ENCODE measurements at places on chromosomes 4 and X.

GRCh38 chr4:169201222-169202144 lies 69.3 kb downstream of the SH3RF1 start:
- no peak for ATAC-seq

- no peak for ATAC-seq
Observed at GRCh38 chrX:72365126-72365525, 59.4 kb upstream of the CITED1 start.

DNA sequence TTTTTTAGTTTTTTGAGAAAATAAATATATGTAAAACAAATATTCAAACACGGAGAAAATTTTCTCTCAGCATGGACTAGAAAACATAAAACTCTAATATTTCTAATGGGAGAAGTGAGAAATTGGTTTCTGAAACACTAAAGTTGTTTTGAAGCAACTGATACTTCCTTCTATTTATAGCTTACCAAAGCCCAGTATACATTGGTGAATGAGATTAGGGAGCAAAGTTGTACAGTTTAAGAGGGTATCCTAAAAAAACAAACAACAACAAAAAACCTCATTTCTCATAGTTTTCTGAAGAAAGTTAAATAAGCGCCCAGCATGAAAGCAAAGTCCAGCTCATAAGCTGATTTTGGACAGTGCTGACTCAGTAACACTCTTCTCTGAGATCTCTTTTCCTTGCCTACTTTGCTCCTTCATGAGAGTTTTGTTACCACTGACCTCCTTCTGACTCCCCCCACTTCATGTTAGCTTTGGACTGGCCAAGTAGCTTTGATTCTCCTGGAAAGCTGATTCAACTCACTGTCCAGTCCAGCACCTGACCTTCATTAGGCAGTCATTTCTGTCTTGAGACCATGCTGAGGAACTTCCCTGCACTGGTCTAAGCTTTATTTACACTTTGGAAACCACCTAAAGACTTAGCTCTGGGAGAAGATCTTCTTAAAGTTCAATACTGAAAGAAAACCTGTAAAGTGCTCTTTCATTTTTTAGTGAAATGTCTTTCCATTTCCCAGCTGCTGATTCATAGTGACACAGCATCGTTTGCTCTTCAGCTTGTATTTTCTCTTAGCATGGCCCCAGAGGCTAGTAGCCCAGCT lies 21.8 kb upstream of the P2RY10 start:
- peak; percentile 82 for ATAC-seq

GRCh38 chr4:17081179-17081578 lies 182.7 kb upstream of the LDB2 start:
- ATAC-seq, result no peak

- peak; percentile 66 for ATAC-seq
Observed at GRCh38 chrX:12973561-12974304, 1.2 kb upstream of the TMSB4X start.

GRCh38 chrX:124098089-124098488 lies 136.6 kb downstream of the STAG2 start:
- ATAC-seq, result no peak

- ATAC-seq, result no peak
Observed at GRCh38 chr4:11814758-11815157, 386.1 kb upstream of the HS3ST1 start.

- ATAC-seq, result no peak
Observed at GRCh38 chr4:24677909-24678308, 93.6 kb upstream of the DHX15 start.

GRCh38 chr4:112546476-112546875 lies 30.5 kb upstream of the NEUROG2 start:
- no peak for ATAC-seq

DNA sequence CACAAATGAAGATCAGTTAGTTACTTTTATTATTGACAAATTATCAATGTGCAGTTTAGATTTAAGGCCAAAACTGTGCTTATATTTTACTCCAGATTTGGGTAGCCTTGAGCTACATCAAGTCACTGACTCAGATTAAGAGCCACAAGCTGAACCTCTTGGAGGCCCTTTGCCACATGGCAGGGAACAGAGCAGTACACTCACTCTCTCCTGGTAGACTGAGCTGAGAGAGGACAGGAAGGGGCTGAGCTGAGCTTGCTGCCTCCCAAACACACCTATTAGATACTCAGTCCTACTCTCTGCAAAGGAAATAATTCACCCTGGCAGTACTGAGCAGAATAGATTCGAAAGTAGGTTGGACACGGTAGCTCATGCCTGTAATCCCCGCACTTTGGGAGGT lies 7.8 kb downstream of the STAP1 start:
- ATAC-seq, result no peak

- ATAC-seq, result no peak
Observed at GRCh38 chr4:1596393-1596792, 87.7 kb downstream of the FAM53A start.

GRCh38 chr4:152073351-152074087 lies 312.7 kb upstream of the GATB start:
- no peak for ATAC-seq

GRCh38 chr4:146674829-146675570 lies 36.3 kb downstream of the POU4F2 start:
- ATAC-seq, result no peak

- no peak for ATAC-seq
Observed at GRCh38 chr4:99102634-99103033, 14.0 kb upstream of the ADH5 start.

- peak; percentile 89 for ATAC-seq
Observed at GRCh38 chrX:19566359-19567222, 51.3 kb upstream of the MAP3K15 start.

GRCh38 chrX:40171513-40172400 lies 74.0 kb upstream of the BCOR start:
- ATAC-seq, result no peak

GRCh38 chr4:149951152-149951900 lies 126.9 kb upstream of the DCLK2 start:
- ATAC-seq, result no peak

- no peak for ATAC-seq
Observed at GRCh38 chrX:97367125-97367524, 483.4 kb downstream of the RPA4 start.

DNA sequence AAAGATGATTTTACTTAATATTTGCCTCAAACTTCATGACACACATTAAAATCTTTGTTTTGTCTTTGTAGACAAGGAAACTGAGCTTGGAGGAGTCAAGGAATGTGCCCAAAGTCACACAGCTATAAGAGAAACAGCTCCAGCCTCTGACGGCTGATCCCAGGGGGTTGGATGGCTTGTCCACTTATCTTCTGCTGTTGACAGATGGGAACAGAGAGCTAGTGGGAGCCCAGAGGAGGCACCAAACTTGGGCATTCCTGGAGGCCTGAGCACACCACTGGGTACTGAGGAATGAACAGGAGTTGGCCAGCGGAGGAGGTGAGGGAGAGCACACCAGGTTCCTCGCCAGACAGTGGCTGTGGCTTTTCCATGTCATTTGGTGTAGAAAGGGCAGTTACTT lies 56.4 kb upstream of the GPR78 start:
- no peak for ATAC-seq

DNA sequence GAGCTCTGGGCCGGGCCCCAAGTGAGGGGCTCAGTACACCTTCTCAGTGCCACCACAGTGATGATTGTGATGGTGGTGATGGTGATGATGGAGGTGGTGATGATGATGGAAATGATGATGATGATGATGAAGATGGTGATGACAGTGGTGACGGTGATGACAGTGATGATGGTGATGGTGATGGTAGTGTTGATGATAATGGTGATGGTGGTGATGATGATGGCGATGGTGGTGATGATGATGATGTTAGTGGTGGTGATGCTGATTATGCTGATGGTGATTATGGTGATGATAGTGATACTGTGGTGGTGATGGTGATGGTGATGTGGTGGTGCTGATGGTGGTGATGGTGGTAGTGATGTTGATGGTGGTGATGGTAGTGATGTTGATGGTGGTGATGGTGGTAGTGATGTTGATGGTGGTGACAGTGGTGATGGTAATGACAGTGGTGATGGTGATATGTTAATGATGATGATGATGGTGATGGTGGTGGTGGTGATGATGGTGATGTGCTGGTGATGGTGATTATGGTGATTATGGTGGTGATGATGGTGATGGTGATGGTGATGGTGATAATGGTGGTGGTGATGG lies 29.9 kb downstream of the HMX1 start:
- ATAC-seq, result no peak

DNA sequence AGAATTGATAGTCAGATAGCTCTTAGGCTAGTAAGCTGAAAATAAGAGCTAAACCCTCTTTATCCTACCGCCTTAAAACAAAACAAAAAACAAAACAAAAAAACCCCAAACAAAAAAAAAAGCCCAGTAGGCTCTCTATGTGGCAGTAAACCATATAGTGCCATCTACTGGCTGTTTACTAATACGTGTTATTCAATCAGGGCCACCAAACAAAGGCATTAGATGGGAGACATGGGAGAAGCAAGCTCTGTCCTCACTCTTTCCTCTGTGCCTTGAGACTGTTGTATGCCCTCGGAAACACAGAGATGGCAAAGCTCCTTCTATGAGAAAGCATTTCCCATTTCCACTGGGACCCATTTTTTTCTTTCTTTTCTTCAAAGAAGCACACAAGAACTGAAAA lies 148.8 kb upstream of the MID1 start:
- no peak for ATAC-seq

DNA sequence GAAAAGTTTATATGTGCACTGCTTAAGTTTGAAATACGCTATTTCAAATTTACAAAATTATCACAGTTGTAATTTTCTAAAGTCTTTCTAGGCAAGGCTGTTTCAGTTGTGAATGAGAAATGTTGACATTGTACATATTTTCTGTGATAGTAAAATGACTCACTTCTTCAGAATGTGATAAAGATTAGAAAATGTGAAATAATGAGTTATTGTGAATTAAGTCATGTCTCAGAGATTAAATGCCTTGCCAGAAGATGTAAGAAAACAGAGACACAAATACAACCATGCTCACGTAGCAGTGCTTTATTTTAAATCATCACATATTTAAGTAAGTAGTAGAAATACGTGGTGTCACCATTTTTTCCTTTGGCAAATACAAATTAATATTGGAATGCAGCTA lies 768 bp downstream of the CLCN4 start:
- no peak for ATAC-seq

DNA sequence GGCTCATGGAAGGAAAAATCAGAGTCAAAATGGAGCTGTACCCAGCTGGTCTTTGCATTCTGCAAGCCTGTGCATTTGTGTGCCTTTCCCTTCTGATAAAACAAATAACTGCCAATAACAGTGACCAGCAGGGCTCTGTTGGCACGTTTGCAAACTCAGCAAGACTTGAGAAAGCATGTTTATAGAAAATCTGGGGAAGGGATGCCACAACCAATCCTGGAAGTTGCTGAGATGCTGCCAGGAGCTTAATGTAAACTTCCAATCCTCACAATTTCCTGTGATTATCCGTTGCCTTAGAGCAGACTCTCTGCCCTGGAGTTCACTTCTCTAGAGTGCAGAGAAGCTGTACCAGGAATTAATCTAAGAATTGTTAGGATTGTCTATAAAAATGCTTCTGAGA lies 6.9 kb upstream of the ANXA3 start:
- ATAC-seq, result no peak

DNA sequence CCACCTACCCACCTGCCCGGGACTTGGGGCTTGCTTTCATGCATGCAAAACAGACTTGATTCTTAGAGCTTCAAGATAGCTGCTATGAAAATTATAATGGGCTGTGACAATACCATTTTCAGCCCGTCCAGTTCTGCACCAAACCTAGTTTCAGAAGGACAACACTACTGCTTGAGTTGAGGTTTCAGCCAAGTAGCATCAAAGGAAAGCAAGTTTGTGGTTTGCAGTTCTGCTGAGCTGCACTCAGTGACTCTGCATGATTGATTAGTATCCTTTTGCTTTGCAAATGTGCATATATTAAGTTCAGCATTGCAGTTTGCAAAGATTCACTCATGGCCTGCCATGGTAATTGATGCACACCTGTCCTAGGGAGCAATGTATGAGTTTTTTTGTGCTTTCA lies 442.7 kb downstream of the RPA4 start:
- ATAC-seq, result peak; percentile 74

GRCh38 chr4:76091052-76091451 lies 16.5 kb downstream of the ART3 start:
- ATAC-seq, result no peak

DNA sequence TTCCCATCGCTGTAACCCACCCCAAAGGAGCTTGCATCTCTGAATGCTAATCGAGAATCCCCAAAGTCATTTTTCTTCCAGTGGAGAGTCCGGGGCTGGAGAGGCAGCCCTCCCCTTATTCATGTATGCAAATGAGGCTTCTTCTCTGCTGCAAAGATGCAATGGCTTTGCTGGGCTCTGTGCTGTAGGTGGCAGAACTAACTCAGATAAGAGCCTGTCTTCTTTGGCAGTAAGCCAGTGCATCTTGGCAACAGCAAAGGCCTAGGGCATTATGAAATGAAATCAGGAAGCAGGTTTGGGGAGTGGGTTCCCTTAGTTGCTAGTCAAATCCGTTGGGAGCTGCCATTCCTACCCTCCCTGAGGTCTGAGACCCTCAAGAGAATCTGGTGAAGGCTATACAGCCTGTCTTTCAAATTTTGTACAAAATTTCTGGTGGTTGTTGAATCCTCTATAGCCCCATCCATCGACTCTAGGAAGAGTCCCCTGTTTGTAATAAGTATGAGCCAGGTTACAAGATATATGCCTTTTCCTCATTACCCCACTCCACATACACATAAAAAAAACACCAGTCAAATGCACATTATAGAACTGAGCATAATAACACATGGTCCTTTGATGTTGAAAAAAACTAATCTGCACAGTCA lies 290.6 kb upstream of the TAPT1 start:
- no peak for ATAC-seq

DNA sequence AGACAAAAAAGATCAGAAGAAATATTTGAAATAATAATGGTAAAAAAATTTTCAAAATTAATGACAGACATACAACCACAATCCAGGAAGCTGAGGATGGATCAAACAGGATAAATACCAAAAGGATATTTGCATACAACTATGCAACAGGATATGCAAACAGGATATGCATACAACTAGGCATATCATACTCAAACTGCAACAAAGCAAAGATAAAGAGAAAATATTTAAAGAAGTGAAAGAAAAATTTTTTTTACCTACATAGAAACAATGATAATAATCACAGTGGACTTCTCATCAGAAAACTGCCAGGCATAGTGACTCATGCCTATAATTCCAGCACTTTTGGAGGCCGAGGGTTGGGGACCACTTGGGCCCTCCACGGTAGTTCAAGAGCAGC lies 11.3 kb upstream of the DHX15 start:
- ATAC-seq, result no peak

GRCh38 chr4:13470379-13470778 lies 13.8 kb downstream of the RAB28 start:
- no peak for ATAC-seq

- ATAC-seq, result no peak
Observed at GRCh38 chr4:155445306-155445705, 68.5 kb upstream of the MAP9 start.

GRCh38 chr4:26326791-26327190 lies 6.0 kb downstream of the RBPJ start:
- no peak for ATAC-seq

GRCh38 chr4:52199574-52200338 lies 148.7 kb downstream of the SPATA18 start:
- ATAC-seq, result no peak

- no peak for ATAC-seq
Observed at GRCh38 chr4:101348367-101348827, 1.1 kb upstream of the PPP3CA start.

GRCh38 chrX:123906557-123907316 lies 46.9 kb downstream of the XIAP start:
- no peak for ATAC-seq
